T47D (cell line): ENCODE measurements at places on chromosomes 1 and 21.

- no peak for DNase-seq
These were observed 114.8 kb upstream of the NCAM2 start for GRCh38 chr21:20883408-20883800.

DNA sequence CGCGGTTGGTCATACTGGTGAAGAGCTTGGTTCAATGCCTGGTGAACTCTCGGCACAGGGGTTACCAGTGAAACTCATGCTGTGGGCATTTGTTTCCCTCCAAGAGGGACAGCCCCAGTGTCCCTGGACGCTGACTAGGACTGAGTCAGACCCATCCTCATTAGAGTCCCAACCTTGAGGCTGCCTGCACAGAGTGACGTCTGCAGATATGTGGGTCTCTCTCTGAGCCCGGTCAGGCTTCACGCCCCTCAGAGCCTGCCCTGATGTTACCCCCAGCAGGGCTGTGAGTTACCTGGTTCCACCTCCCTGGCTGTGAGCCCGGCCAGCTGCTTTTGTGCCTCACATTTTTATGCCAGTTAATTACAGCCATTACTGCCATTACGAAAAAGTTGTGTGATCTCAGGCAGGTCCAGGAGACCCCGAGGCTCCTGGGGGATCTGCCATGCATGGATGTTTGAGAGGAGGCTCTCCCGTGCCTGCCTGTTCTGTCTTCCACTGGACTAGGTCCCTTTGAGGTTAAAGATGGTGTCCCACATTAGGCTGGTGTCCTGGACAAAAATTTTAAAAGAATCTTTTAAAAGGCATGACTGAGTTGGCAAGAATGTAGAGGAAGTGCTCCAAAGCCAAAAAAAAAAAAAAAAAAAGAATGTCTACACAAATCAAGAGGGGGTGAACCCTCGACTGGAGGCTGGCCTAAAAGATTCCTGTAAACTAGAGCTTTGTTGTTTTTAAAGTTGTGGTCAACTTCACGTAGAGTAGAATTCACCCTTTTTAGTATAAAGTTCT, 36.6 kb upstream of the PADI1 start:
- DNase-seq = no peak

- no peak for DNase-seq
These were observed 46.4 kb downstream of the TTC39A start for GRCh38 chr1:51283979-51284378.

GRCh38 chr1:236066828-236067386, 2.0 kb upstream of the NID1 start:
- DNase-seq = no peak

- DNase-seq = no peak
These were observed 220.9 kb upstream of the KCNK2 start for GRCh38 chr1:214861615-214862014.

DNA sequence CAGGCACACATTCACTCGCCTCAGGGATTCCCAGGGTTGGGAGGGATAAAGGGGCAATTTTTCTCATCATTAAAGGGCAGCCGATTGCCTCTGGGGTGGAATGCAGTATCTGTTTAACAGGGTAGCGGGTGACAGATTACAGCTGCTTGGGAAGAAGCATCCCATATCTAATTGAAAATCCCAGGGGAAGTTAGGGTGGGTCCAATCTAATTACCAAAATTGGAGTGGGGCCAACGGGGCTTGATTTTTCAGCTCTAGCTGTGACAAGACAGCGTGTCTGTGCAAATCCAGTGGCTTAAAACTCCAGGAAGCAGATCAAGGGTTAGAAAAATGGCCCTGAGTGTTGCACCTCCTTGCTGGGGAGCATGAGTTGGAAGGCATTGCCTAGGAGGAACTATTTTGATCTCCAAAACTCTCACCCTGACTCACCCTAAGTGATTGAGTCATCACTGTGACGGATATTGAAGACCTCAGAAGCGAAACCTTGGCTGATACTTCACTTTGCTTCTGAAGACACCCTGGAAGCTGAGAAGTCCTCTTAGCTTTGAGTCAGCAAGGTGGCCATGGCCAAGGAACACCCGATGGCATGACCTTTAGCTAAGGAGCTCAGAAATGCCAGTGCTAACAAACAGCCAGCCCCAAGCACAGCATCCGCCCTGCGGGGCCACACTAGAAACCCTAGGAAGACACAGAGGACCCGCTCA, 46.0 kb downstream of the GRHL3 start:
- DNase-seq = no peak

GRCh38 chr1:192962901-192963300, 96.3 kb downstream of the UCHL5 start:
- no peak for DNase-seq

DNA sequence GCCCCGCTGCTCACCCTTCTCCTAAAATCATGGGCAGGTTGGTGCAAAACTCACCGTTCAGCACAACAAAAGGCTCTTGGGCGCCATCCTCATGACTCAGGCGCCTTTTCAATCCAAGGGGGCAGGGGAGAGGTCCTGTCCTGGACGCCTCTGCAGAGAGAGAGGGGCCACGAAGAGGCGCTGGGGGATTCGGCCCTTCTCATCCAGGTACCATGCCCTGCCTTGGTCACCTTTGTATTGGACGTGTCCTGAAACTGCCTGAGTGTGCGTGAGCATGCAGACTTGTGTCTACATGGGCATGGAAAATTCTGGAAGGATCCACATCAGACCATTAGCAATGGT, 53.5 kb downstream of the SLC37A1 start:
- no peak for DNase-seq

DNA sequence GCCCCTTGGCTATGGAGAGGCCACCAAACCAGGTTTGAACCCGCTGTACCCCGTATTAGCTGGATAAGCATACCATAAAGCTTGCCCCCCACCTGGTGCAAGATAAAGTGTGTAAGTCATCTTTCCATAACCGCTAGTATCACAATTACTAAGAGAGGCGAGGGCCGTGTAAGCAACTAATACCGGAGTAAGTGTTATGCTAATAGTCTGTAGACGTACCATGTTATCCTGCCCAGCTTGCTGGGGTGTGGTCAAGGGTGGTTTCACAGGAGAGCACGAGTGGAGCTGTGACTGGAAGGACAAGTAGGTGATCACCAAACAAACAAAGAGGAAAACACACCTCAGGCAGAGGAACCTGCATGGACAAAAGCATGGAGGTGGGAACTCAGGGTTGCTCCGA, 3.6 kb upstream of the TNFRSF1B start:
- DNase-seq = no peak

- no peak for DNase-seq
These were observed 48.3 kb upstream of the LBR start for GRCh38 chr1:225476100-225476511.

- no peak for DNase-seq
These were observed 1021.5 kb upstream of the ADGRL2 start for GRCh38 chr1:80779275-80779674.

DNA sequence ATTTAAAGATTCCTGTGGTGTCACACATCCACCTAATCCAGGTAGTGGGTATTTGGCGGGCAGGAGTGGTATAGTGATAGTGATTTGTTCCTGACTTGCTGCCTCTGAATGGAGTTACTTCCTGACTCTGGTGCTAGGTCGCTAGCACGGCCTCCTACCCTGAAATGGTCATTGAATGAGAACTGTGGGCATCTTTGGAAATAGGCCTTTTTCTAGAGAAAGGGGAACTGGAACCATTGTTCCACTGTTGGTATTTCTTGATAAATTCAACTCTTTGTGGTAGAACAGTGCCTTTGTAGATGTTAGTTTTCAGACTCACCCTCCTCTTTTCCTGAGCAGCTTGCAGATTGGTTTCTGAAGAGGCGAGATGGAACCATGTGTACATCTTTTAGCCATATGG, 1.5 kb downstream of the QSOX1 start:
- DNase-seq = no peak

DNA sequence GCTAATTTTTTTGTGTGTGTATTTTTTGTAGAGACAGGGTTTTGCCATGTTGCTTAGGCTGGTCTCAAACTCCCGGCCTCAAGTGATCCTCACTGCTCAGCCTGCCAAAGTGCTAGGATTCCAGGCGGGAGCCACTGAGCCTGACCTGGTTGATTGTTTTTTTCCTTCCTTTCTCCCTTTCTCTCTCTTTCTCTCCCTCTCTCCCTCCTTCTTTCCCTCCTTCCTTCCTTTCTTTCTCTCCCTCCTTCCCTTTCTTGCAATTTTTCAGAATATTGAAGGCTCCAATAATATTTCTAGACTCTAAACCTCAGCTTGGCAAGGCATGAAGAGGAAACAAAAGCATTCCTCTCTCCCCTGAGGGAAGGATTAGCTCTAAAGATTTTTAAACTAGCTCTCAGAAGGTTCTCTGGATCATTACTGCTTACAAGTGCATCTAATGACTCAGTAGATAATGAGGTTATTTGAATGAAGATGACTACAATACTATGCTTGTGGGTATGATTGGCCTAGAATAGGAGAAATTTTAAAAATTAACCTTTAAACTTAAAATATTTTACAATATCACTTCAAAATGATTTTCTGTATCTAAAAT, 68.5 kb upstream of the GADD45A start:
- no peak for DNase-seq

DNA sequence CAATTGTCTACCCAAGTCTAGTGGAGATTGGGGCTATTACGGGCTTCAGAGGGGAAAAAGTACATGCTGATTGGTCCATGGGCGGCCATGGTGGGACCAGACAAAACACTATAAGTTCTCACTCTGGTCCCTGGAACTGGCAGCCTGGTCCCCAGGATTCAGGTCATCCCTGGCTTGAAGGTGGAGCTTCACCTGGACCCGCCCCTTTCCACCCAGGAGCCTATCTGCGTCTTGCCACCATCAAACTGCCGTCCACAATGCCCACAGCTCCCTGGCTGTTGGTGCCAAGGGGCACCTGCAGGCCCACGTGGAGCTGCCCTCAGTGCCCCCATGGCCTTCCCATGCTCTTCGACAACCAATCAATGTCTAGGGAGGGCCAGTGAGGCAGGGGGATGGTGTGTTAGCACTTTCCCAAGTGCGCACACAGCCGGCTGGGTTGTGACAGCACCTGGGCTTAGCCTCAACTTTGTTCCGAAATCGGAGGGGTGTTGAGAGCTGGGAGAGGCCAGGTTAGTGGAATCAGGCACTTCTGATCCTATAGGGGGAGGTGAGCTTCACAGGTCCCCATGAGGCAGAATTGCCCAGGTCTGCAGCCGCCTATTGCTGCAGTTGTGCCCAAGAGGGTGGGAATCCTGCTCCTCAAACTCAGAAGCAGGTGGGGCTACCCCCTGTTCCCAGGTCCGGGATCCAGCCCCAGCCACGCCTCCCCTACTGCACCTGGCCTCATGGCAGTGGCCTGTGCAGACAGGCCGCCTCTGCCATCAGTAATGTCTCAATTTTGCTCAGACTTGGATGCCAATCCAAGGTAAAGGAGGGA, 1369.4 kb upstream of the PRMT6 start:
- no peak for DNase-seq

DNA sequence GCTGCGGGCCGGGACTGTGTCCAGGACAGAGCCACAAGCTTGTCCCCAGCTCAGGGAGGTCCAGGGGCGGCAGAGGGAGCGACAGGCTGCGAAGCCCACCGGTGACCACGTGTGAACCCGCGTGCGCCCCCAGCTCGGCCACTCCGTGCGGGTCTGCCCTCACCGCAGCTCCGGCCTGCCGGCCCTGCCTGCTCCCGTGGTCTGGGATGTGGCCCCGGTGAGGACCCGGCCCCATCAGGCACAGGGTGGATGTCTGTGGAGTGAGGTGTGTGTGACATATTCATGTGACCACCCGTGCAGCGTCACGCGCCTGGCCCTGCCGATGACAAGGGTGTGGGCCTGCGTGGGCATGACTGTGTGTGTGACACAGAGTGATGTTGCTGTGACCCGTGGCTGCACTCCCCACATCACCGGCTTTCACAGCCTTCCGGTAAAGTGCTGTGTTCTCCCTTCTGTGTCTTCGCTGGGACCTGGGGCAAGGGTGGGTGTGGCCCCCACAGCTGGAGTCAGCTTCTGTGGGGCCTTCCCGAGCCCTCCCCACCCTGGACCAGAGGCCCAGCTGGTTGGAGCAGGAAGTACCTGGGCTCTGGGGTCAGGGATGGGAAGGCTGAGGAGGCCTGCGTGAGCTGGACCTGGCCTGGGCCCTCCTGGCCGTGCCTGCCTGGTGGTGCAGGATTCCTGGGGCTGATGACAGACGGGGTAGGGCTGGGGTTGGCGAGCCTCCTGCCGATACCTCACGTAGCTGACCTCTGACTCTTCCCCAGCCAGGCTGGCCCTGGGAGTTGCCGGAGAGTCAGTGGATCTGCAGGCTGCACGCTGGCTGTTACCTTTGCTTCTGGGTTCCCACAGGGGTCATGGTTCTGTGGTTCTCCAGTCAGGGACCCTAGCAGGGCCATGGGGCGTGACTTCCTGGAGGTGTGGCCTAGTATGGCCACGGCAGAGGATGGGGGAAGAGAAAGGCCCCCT, 4.1 kb downstream of the RNF223 start:
- peak; percentile 31 for DNase-seq

DNA sequence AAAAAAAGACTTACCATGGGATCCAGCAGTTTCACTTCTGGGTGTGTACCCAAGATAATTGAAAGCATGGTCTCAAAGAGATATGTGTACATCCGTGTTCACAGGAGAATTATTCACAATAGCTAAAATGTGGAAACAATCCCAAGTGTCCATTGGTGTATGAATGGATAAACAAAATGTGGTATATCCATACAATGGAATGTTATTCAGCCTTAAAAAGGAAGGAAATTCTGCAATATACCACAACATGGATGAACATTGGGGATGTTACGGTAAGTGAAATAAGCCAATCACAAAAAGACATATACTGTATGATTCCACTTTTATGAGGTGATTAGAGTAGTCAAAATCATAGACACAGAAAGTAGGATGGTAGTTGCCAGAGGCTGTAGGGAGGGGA, 7.0 kb upstream of the TUT4 start:
- DNase-seq = no peak

DNA sequence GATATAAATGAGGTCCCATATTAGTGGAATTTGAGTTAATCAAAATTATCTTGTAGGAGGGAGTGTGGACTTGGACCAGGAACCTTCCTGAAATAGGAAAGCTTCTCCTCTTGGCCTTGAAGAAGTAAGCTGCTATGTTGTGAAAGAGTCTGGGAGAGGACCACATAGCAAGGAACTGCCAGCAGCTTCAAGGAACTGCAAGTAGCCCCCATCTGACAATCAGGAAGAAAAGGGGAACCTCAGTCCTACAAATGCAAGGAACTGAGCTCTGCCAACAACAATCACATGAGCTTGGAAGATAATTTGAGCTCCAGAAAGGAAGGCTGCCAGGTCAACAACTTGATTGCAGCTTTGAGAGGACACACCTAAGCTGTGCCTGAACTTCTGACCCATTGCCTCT, 8.2 kb upstream of the PRMT6 start:
- DNase-seq = no peak

DNA sequence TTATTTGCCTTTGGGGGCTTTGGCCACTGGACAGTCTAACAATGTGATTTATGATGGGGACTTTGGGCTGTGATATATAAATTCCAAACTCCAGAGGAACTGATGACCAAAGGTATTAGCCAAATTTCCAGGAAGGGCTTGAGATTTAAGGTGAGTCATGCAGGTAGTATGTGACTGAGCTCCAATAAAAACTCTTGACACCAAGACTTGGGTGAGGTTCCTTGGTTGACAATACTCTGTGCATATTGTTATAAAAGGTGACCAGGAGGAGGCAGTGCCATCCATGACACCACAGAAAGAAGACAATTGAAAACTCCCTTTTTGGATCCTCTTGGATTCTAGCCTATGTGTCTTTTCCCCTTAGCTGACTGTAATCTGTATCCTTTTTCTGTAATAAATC, 392.7 kb upstream of the LRRC7 start:
- no peak for DNase-seq

GRCh38 chr21:35738347-35738961, 321.9 kb downstream of the SETD4 start:
- no peak for DNase-seq
